Midbrain (tissue), 1 donor: ENCODE measurements at places on chromosomes 12 and 14.

- DNase-seq, result no peak
Observed at GRCh38 chr12:28987538-28988324, 161.3 kb upstream of the FAR2 start.

DNA sequence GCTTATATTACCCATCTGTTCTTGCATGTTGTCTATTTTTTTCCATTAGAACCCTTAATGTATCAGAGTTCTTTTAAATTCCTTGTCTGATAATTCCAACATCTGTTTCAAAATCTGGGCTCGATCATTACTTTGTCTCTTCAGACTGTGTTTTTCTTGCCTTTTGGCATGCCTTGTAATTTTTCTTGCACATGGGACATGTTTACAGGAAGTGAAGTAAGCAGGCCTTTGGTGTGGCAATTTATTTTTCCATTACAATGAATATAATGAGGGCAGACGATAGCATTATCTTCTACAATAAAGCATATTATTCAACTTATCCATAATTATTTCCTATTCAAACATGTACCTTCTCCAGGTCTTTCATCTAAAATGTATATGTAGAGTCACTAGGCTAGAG lies 48.3 kb downstream of the STXBP6 start:
- no peak for DNase-seq

- DNase-seq, result peak; percentile 7
Observed at GRCh38 chr14:80587096-80587724, 354.3 kb downstream of the CEP128 start.

DNA sequence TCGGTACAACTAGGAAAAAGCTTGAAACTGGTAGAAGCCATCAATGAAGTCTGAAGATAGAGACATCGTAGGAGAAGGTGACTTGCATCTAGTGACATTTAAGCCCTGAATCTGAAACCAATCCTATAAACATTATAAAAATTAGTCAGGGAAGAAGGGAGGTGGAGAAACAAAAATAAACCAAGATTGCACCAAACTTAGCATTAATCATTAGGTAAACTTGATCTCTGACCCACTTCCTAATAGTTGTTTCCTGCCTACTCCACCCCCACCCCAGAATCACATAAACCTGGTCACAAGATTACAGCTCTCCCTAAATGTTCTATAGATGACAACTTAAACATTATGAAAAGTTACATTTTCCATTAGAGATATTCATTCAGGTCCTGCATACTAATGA lies 40.4 kb downstream of the TSPAN19 start:
- DNase-seq, result no peak
